CD8-positive, alpha-beta T cell (primary cell): ENCODE measurements at places on chromosomes 7 and 10.

DNA sequence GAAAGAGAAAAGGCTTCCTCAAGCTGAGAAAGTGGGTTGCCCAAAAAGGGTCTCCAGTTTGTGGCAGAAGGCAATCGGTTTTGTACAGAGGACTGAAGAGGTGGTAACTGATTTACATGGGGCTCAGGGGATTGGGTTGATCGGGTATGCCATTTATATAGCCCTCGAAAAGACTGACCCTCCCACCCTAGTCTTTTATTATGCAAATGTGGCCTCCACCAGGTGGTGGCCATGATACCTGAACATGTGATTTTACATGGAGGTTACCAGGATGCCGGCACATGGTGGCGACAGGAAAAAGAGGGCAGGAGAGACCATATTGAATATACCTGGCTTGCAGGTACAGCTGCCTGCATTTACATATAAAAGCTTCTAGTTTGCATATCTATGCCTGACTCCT is 36.7 kb downstream of the ATE1 start:
- DNase-seq: no peak

DNA sequence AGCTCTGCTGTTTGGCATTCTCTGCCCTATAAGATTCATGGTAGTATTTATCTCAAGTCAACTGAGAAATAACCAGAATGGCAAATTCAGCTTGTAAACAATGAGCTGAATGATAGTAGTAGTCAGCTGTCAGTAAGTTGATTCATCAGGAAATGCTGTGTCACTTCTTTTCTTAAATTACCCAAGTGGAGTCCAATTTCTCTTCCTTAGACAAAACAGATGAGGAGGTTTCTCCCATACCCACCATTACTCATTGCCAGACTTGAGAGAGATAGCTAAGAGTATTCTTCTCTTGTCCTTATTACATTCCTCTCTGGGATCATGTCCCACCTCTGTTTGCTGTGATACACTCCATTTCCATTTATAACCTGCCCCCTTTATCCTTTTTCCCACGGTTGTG is 159.8 kb upstream of the STEAP1 start:
- DNase-seq: no peak

DNA sequence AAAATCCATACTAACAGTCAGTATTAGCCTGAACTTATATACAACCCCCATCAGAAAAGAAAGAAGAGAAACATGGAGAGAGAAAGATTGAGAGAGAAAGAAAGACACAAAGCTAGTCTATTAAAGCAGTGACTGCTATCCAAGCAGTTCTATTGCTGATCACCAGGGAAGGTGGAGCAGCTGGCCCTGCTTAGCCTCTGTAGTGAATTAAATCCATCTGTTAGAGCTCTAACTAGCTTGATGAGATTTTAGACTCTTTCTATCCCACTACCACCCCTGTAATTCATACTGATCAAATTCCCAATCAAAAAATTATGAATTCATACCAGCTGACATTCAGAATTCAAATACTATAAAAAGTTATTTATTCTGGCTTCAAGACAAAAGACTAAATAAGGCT is 486.0 kb upstream of the LRRN3 start:
- no peak for DNase-seq

DNA sequence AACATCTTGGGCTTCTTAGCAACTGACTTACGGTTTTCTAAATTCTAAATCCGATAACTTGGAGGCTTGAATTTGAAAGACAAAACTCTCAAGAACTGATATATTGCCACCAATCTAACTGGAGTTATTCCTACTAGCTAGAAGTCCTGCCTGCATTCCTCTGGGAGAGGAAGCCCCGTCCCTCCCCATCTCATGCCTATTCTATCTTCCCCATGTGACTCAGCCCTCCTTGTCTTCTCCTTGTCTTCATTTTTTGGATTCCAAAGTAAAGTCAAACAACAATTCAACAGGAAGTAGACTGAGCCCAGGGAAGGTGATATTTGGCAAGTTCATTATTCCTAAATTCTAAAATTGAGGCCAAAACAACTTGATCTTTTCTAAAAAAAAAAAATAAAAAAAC is 587.7 kb downstream of the KCNMA1 start:
- no peak for DNase-seq

DNA sequence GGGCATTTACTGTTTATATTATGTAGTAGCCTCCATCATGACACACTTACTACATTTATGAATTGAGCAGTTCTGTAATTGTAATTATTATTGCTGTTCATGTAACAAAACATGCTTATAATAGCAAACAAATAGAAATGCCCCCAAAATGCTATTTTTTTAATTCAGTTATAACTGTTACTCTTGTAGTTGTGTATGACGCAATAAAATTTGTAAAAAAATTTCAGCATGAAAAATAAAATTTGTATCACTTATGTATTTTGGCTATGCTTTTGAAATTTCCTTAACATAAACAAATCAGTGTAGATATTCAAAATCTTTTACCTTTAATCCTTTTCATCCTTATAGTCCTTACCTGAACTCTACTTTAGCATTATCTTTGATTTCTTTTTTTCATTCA is 25.9 kb downstream of the TMEM106B start:
- no peak for DNase-seq

DNA sequence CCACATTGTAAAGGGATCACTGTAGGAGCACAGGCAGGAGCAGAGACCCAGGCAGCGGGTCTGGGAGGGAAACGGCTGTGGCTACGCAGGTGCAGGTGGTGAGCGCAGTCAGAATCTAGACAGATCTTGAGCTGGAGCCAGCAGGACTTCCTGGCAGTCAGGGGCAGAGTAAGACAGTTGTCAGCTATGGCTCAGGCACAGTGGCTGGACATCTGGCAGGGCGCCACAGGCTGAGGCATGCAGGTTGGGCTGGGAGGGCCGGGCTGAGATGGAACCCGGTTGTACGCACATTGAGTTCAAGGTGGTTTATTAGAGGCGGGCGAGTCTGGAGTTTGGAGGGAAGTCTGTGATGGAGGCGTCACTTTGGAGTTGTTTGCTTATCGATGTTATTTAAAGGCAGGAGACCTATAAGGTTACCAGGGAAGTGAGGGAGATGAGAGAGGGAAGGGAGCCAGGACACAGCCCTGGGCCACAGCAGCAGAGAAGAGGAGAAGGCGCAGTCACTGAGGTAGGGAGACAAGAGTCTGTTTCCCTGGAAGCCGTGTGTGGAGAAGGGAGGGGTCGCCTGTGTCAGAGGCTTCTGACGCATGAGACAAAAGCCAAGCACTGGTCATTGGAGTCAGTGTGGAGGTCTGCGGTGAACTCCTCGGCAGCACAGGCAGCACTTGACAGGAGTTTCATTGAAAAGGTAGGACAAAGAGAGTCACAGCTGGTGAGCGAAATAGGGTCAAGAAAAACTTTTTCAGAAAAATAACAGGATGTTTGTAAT is 73.8 kb downstream of the LANCL2 start:
- no peak for DNase-seq

- no peak for DNase-seq
Measured at GRCh38 chr10:44859546-44860285, 51.4 kb upstream of the TMEM72 start.

DNA sequence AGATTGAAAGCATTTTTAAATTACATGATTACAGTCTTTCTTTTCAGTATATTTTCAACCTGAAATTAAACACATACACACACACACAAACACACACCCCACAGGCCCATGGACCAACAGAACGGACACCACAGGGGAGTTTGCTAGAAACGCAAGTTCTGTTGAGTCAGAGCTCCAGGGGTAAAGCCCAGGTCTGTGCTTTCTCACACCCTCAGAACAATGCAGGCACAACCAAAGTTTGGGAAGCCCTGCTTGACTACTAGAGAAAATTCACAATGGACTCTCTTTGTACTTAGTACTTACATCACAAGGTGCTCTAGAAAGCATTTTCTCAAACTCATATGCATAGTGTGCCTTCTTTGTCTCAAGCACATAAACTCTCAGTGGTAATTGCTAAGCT is 704.0 kb upstream of the IGFBP3 start:
- DNase-seq: no peak

GRCh38 chr7:81533931-81534330 is 235.9 kb downstream of the HGF start:
- no peak for DNase-seq

GRCh38 chr7:150950496-150951180 is 27.5 kb downstream of the KCNH2 start:
- no peak for DNase-seq

DNA sequence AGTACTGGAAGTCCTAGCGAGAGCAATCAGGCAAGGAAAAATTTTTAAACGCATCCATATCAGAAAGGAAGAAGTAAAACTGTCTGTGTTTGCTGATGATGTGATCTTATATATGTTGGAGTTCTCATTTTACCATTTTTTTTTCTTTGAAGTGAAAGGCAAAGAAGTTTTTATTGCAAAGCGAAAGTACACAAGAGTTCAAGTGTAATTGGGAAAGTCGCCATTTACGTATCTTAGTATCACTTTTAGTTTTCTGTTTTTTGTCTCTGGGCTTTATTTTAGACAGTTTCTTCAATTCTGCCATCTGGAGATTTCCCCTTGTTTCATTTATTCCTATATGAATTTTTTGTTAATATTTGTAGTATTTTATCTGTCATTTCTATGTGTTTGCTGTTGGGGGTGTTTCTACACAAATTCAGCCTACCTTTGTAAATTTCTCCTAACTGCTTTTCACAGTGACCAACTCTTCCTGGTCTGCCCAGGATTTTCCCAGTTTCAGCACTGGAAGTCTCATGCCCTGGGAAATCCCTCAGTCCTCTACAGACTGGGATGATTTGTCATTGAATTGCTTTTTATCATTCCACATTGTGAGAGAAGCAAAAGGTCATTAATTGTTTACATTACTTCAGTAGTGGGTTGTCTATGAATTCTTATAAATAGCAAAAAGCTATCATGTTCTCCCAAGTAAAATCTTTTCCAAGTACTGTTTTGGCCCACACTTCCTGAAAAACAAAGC is 23.2 kb downstream of the BET1 start:
- DNase-seq: no peak

DNA sequence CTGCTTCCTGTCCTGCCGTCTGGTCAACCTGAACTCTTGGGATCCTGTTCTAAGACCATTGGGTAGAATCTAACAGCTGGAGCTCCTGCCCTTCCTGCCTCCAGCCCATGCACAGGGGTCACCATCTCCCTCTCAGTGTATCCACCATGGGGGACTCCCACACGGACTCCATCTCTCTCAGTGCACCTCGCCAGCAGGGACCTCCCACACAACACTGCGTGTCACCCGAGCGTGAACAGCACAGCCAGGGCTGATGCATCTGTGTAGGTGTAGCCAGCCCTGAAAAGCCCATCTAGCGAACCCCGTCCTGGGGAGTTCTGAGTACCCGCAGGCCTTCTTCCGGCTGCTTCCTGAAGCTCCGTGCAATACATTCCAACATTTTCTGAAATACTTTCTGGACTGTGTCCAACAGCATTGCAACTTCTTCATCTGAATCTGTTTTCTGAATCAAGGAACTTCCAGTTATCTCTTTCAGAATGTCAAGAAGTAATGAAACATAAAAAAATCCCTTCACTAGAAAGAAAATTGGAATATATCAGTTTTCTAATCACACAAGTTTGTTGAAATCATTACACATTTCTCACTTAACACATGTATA is 52.5 kb downstream of the NCAPG2 start:
- no peak for DNase-seq
